ENCODE measurements at places on chromosomes 7 and 10.

GRCh38 chr7:10346032-10346431, 627.6 kb upstream of the PHF14 start:
- no peak for DNase-seq

DNA sequence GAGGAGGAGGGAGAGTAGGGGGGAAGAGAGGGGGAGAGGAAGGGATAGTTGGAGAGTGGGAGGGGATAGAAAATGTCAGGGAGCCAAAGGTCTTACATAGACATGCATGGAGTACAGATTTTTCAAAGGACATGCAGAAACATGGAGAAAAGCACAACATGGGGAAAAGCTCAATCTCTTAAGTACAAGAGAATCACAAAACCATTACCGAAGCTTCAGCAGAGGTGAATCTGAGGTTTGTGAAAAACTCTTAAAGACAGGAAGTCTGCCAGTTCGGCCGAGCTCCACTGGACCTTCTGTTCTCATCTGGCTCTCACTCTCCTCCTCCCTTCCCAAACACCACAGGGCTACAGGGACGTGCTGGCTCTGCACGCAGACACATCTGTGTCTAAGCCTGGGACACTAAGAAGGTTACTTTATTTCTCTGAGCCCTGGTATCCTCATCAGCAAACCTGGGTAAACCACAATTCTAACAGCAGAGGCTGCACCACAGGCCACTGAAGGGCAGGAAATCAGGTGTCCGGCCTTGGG, 133.9 kb downstream of the COBL start:
- no peak for DNase-seq

- DNase-seq, result no peak
Observed at GRCh38 chr10:114279289-114279688, 40.2 kb downstream of the VWA2 start.

DNA sequence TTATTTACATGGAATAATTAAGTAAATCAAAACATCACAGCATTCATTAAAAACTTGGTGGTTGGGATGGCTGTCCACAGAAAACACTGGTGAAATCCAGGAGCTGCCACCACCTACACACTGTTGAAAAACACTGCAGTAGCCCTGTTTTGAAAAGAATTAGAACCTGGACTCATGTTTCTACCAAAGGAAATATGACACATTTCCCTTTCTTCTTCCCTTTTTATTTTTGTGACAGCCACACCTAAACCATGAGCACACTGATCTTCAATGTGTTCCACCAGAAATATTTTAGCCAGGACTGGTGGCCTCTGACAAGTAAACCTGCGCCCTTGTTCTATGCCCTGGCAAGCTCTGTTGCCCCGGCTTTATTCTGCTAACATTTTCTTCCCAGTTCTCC, 3.3 kb downstream of the TMEM140 start:
- DNase-seq, result no peak

GRCh38 chr7:55690-56248, 136.6 kb upstream of the FAM20C start:
- no peak for DNase-seq

GRCh38 chr7:91494450-91494849, 230.2 kb downstream of the FZD1 start:
- no peak for DNase-seq

- DNase-seq, result no peak
Observed at GRCh38 chr7:55887821-55888247, 578 bp downstream of the ZNF713 start.

GRCh38 chr10:114811862-114812261, 9.7 kb upstream of the FHIP2A start:
- no peak for DNase-seq

GRCh38 chr7:70598976-70599375, 533.0 kb upstream of the GALNT17 start:
- no peak for DNase-seq

GRCh38 chr10:34299105-34299611, 515.9 kb downstream of the PARD3 start:
- no peak for DNase-seq

DNA sequence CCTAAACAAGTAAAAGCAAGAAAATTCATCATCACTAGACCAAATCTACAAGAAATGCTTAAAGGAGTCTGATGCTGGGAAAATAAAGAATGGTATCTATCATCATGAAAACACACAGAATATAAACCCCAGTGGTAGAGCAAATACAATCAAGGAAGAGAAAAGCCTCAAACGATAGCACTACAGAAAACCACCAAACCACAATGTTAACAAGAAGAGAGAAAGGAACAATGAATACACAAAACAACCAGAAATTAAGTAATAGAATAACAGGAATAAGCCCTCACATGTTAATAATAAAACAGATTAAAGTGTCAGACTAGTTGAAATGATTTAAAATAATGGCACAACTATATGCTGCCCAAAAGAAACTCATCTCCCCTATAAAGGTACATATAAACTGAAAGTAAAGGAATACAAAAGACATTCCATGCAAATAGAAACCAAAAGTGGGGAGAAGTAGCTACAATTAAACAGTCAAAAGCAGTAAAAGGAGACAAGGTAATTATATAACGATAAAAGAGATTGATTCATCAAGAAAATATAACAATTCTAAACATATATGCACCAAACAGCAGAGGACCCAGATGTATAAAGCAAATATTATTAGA, 77.3 kb downstream of the JMJD1C start:
- DNase-seq, result no peak

- no peak for DNase-seq
Observed at GRCh38 chr7:47458057-47458456, 123.9 kb downstream of the TNS3 start.

GRCh38 chr7:156497776-156498509, 142.6 kb upstream of the RNF32 start:
- no peak for DNase-seq

DNA sequence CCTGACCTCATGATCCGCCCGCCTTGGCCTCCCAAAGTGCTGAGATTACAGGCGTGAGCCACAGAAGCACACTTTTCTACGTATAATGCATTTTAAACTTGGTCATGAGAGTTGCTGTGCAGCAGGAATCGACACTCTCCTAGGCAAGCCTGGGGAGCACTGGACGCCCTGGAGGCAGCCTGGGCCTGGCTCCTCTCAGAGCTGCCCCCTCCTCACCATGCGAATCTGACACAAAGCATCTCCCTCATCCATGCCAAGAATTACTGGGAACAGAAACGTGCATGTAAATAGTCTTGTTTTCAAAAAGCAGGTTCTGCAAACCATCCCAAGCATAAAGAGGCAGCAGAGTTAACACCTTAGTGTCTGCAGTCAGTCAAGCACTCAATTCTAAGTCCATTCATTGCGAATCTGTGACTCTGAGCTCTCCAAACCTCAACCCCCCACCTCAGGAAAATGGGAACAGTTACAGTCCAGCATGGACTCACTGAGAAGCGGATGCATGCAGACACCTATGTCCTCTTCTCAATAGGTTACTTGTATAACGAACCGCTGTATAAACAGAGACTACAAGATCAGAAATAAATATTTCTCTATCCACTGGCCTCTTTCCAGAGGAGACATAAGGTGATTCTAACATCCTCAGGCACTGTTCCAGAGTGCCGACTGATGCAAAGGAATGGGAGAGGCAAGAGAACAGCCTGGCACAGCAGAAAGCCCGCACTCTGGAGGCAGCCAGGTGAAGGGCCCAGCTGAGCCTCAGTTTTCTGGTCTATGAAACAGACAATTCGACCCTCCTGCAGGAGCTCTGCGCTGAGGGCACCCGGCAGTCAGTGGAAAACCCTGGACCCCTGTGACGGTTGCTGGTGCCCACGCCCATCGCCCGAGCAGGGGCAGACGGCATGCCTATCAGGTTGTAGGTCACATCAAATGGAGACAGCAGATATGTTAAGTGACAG, 68.9 kb downstream of the MAD1L1 start:
- no peak for DNase-seq

- DNase-seq, result no peak
Observed at GRCh38 chr7:135235841-135236240, 2.2 kb downstream of the STRA8 start.
